Iris pigment epithelial cell (primary cell): ENCODE measurements at places on chromosomes 1 and 21.
A peak's percentile ranks its signal among the peaks of the same experiment; 100 is the strongest.

DNA sequence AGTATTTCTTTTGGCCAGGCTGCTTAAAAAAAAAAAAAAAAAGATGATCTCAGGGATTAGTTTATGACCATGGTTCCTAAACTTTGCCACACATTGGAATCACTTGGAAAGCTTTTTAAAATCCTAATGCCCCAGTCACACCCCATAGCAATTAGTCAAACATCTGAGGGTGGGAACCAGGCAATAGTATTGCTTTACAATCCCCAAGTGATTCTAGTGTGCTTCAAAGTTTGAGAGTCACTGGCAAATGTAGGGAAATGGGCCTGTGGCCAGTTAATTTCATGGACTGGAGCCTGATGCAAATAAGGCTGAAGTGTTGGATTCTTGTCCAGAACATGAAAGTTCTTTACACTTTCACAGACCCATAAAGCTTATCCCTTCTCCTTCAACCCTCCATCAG is 374.6 kb upstream of the ESRRG start:
- no peak for DNase-seq

DNA sequence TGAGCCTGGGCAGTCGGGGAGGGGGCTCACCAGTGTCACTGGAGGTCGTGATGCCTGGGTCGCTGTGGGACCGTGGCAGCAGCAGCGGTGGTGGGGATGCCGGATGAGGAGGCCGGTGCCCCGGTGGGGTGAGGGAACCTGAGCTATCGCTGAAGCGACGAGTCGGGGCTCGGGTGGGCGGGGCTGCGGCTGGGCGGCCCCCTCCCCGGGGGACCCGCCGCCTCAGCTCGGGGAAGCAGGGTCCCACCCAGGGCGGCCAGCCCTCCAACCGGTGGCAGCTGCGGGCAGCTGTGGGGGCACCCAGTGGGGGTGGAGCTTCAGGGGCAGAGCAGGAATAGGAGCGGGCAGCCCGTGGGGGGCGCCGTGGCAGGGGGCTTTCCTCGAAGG is 5.0 kb downstream of the ENTREP3 start:
- DNase-seq, result no peak

DNA sequence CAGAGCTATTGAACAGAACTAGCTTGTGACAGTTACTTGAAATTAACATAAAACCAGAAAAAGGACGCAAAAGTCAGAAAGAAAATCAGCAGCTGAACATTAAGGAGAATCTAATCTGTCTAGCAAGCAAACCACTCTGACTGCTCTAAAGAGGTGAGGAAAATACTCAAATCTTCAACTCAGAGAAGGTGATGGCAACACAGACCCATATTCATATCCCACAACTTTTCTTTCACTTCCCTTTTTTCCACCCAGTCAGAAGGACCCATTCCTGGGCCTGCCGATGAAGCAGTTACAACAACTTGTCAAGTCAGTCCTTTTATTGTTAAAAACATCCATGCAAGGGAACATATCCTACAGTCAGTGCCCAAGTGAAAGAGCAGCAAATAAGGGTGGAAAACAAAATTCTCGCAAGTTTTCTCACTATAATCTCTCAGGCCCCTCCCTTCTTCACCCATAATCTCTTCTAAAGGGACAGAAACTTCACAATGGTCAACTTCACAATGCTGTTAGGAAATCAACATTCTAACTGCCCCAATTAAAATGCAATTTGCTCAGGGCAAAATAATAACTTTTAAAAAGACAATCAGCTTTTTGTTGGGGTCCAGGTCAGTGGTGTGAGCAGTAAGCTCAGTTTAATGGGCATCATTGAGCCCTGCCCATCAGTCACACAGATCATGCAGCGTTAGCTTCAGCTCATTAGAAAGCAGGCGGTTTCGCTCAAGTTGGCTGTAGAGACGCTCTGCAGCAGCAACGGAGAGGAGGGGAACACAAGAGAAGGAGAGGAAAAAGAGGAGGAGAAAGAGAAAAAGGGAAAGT is 3.6 kb upstream of the NUP210L start:
- DNase-seq, result no peak

GRCh38 chr1:89276690-89277089 is 4.0 kb upstream of the GBP5 start:
- DNase-seq, result no peak

GRCh38 chr1:228283476-228284147 is 75.8 kb downstream of the OBSCN start:
- no peak for DNase-seq

- DNase-seq, result no peak
These were observed 147.1 kb downstream of the ADSS2 start for GRCh38 chr1:244304656-244305055.

- DNase-seq, result no peak
These were observed 42.1 kb upstream of the KIAA0040 start for GRCh38 chr1:175234639-175235038.

DNA sequence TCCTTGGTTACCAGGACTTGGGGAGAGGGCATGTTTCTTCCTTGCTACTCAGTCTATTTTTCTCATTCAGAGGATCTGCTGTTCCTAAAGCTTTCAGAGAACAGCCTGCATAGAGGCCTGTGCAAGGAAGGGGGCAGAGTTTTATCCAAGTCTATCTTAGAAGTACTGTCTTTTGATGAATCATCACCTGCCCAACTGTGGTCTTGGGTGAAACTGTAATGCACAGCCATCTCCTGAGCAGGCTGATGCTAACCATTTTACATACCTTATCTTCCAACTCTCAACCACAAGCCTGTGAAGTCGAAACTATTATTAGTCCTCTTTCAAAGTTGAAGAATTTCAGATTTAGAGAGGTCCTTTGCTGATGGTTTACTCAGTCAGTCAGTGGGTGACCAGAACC is 368.0 kb downstream of the HHAT start:
- DNase-seq, result no peak

DNA sequence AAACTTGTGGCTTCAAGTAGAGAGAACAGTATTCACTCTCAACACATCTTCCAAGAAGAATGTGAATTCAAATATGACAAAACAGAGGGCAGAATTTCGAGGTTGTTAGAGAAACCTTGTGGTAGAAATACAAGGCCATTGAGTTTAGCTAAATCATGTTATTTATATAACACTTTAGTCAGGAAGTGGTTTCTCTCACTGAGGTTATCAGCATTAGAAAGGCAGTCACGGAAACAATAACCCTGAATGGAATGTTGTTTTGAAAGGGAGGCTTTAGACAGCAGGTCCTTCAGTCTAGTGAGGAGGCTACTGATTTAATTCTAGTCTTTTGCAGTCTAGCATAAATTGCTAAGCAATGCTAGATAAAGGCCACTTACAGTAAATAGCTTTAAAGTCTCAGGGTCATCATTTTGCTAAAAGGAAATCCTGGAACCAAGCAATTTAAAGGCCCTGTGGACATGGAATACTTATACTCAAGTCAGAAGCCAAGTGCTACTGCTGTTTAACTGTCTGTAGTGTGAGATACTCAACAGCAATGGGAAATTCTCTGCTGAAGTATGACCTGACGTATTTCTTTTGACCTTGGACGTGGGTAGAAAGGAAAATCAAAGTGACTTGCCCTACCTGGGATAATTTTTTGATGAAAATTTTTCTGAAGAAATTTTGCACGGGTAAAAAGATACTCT is 89.0 kb upstream of the CHODL start:
- DNase-seq, result peak; percentile 9

GRCh38 chr1:116916533-116917445 is 7.1 kb downstream of the PTGFRN start:
- DNase-seq, result no peak

- DNase-seq, result no peak
These were observed 23.0 kb downstream of the TATDN3 start for GRCh38 chr1:212814537-212815334.

- DNase-seq, result no peak
These were observed 306.0 kb upstream of the SGIP1 start for GRCh38 chr1:66227966-66228365.

- DNase-seq, result no peak
These were observed 9.9 kb downstream of the LMO4 start for GRCh38 chr1:87338566-87338965.

- DNase-seq, result peak; percentile 21
These were observed 22.1 kb upstream of the EFNA1 start for GRCh38 chr1:155105604-155106011.

GRCh38 chr1:64425521-64425920 is 44.4 kb upstream of the CACHD1 start:
- DNase-seq, result no peak

- DNase-seq, result no peak
These were observed 80.5 kb downstream of the MIS18A start for GRCh38 chr21:32198384-32198783.

GRCh38 chr21:15804247-15805005 is 74.6 kb downstream of the USP25 start:
- no peak for DNase-seq

- peak; percentile 82 for DNase-seq
These were observed 4.6 kb downstream of the MAB21L3 start for GRCh38 chr1:116115476-116116439.

DNA sequence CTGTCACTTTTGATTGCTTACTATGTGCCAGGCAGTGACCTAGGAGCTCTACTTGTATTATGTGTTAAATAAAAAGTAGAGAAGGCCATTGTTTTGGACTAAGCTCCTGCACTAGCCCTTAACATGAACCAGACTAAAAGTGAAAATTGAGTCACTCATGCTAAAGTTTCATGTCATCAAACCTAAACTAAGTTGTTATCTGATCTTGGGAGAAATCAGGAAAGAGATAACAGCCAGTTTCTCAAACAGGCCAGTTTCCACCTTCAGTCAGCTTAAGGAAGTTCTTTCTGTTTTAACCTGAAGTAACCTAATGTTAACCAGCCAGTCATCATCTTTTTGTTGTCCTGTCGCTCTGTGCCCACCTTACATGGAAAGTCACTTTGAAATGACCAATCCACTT is 102.1 kb upstream of the MARK1 start:
- no peak for DNase-seq

DNA sequence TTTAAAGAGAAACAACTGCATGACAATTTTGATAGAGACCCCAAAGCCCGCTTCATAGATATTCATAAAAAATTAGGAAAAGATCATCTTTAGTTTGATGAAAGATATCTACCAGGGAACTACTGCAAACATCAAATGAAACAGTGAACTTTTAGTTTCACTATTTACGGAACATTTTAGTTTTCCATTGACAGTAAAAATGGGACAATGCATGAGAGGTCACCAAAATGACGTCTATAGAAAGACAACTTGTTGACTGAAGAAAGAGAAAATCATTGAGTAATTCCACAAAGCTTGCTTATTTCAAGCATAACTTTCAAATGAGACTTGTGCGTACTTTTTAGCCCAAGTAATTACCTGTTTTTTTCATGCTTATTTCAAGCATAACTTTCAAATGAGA is 411.4 kb downstream of the HLX start:
- no peak for DNase-seq

DNA sequence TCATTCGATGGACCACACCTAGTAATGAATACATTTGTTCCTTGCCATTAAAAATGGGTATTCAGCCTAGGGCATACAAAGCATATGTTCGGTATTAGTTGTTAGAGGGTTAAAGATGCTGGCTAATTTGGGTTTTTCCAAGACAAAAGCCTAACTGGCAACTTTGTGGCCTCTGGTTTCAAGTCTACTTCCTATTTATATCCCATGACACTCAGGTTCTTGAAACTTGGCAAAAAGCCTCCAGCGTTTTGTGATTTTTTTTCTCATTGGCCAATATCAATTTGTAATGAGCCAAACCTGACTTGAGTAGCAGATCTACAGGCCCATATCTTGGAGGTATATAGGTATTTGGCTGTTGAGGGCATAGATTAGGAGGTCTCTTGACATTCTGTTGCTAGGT is 75.3 kb downstream of the C1orf21 start:
- DNase-seq, result no peak

DNA sequence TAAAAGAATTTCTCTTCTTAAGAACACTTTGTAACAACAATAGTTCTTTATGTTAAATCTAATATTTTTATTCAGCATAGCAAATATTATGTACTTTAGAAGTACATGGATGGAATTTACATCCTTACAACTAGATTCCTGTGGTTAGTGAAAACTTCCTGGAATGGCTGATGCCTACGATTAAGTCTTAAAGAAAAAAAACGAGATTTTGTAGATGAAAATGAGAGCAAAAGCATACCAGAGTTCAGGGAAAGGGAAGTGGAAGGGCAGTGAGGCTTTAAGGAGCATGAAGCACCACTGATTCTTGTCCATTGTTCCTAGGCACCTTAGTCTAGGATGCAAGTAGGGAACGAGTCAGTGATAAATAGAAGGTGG is 26.7 kb downstream of the CFH start:
- peak; percentile 91 for DNase-seq

DNA sequence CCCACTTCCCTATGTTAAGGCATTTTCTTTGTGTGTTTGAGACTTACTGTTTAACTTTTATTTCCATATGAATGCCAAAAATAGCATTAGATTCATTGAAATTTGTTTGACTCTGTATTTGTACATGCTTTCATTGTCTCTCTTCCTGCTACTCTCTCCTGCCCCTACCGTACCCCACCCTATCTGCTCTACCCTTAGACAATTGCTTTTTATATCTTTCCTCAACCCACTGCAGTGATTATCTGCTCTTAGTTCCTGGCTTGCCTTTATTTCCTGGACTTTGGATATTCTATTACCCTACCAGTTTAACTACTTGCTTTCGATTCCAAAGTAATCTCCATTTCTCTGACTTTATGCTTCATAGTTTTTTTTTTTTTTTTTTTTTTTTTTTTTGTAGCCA is 10.5 kb downstream of the RAVER2 start:
- DNase-seq, result no peak

DNA sequence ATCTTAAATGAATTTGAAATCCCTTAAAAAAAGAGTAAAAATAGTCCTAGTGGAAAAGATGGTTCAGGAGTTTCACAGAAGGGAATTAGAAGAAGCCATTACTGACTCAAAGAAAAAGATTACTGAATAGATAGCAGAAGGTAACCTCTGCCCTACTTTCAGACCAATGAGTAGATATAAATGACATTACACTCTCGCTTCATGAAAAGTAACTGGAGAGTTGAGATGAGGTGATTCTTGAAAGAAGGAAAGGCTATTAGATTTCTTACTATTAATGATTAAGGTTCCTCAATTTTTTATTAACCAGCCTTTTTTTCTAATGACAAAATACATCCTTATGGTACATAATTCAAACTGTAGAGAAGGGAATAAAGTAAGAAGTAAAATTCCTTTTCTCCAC is 28.3 kb downstream of the CCN1 start:
- no peak for DNase-seq

- peak; percentile 75 for DNase-seq
These were observed 149.8 kb upstream of the DUSP10 start for GRCh38 chr1:221891708-221892107.

- DNase-seq, result no peak
These were observed 43.2 kb downstream of the CAPN8 start for GRCh38 chr1:223622132-223622842.

DNA sequence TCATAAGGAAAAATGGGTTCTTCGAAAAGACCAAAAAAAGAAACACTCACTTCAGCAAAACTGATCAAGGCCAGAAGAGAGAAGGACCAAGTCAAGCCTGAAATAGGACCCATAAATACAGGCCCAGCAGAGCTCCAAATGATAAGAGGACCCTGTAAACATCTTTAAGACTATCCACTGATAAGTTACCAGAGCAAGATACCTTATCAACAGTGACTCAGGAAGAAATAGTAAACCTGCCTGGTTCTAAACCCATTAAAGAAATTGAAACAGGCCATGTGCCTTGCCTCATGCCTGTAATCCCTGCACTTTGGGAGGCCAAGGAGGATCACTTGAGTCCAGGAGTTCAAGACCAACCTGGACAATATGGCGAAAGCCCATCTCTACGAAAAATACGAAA is 81.8 kb upstream of the ERRFI1 start:
- no peak for DNase-seq

GRCh38 chr1:12296623-12297022 is 66.8 kb downstream of the VPS13D start:
- DNase-seq, result peak; percentile 94
